ENCODE measurements at places on chromosomes 2 and 18. TPM values are rescaled to one million over a fixed set of nuclear protein-coding genes. Genes with fewer than 3 reads are reported as not detected.

Gene THOC1
- 34.8 TPM for total RNA-seq

Gene STAT4
- not detected for total RNA-seq

Gene WDR7
- 10.0 TPM for total RNA-seq

Gene RAMP1
- total RNA-seq, result not detected

Gene EFHD1
- total RNA-seq, result 0.71 TPM

Gene AQP12A
- total RNA-seq, result not detected

Gene CIB4
- total RNA-seq, result not detected

Gene TMEM169
- total RNA-seq, result 0.16 TPM

Gene PARD6G
- total RNA-seq, result 8.8 TPM

Gene TRIM43
- total RNA-seq, result not detected

Gene FAM237A
- not detected for total RNA-seq

Gene BIRC6
- 86.9 TPM for total RNA-seq

Gene BCL11A
- 3.1 TPM for total RNA-seq

Gene COMMD1
- total RNA-seq, result 54.1 TPM

Gene SERPINB10
- 1.2 TPM for total RNA-seq

Gene ABCG8
- not detected for total RNA-seq

Gene SGPP2
- total RNA-seq, result not detected

Gene TMEM17
- total RNA-seq, result 9.3 TPM

Gene LRP2
- 9.2 TPM for total RNA-seq

Gene HOXD8
- total RNA-seq, result 14.5 TPM

Gene UBE2E3
- 46.9 TPM for total RNA-seq

Gene LOXHD1
- not detected for total RNA-seq

Gene PTPRN
- total RNA-seq, result 1.5 TPM

Gene IFIH1
- total RNA-seq, result 3.6 TPM

Gene SLC30A3
- total RNA-seq, result 0.24 TPM

Gene GPR75
- 0.53 TPM for total RNA-seq

Gene TTC32
- total RNA-seq, result 12.2 TPM

Gene IL36G
- total RNA-seq, result not detected

Gene DSG2
- 42.4 TPM for total RNA-seq

Gene HDAC4
- 14.1 TPM for total RNA-seq

Gene KIF1A
- 0.50 TPM for total RNA-seq

Gene PNPT1
- total RNA-seq, result 63.1 TPM

Gene MC2R
- total RNA-seq, result not detected

Gene SRSF7
- total RNA-seq, result 140 TPM

Gene FSIP2
- total RNA-seq, result not detected

Gene SPP2
- total RNA-seq, result not detected
